ENCODE measurements at places on chromosomes 2 and 18.

GRCh38 chr2:194352505-194352904 is 1304.5 kb upstream of the SLC39A10 start:
- DNase-seq, result no peak

DNA sequence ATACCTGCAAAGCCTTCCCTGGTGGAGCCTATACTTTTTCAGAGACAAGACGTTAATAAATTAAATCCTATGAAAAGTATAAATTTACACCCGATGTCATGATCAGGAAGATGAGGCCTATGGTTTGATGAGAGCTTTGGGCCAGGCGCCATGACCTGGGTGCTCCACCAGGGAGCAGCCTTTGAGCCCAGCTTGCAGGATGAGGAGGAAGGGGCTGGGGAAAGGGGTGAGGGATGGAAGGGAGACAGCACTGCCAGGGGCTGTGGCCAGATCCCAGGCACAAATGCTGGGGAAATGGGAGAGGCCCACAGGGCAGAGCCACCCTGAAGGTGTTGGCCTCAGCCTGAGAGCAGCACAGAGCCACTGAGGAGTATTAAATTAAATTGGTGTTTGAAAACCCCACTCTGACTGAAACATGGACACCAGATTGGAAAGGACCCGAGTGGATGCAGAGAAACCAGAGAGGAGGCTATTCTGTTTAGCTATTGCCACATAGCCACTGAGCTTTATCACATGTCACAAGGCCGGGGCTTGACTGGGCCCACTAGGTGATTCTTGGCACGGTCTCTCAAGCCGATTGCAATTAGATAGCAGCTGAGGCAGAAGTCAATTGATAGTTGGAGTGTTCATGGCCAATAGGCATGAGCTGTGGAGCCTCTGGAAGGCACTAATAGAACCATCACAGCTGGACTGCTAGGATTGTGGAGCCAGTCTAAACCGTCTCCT is 9.6 kb upstream of the FAHD2A start:
- no peak for DNase-seq

- no peak for DNase-seq
Observed at GRCh38 chr2:229752970-229753729, 38.8 kb upstream of the DNER start.

- no peak for DNase-seq
Observed at GRCh38 chr2:224405412-224405811, 3.5 kb upstream of the FAM124B start.

DNA sequence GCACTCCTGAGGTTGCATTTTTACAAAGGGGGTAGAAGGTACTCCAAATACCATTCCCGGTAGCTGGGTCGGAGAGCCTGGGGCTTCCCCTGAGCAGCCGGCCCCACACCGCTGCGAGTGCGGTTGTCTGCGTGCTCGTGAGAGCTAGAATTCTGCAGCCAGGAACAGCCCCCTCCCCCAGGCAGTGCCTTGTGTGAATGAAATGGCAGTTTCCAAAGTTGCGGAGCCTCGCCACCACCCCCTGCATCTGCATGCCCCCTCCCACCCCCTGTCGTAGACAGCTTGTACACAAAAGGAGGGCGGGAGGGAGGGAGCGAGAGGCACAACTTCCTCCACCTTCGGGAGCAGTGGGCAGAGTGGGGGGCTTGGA is 1.1 kb downstream of the MYCN start:
- DNase-seq, result peak; percentile 35

DNA sequence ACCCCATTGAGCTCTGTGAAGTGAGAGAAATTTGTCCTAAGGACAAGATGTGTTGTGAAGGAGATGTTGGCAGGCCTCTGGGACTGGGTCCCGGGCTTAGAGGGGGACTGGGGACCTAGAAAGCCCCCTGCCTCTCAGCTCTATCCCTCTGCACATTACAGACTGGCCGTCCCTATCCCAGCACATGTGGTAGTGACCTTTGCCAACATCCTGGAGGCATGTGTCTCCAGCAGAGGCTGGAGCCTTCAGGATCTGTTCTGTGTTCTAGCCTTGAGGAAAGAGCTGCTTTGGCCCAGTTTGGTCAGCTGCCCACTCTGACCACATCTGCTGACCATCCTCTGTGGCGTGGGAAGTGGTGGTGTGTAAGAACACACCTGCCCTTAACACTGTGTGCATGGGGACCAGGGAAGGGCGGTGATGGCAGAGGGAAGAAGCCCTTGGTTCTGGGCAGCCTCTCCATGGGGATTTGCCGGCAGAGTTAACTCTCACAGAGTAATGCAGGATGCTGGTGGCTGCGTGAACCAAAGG is 33.4 kb downstream of the NCK2 start:
- no peak for DNase-seq

DNA sequence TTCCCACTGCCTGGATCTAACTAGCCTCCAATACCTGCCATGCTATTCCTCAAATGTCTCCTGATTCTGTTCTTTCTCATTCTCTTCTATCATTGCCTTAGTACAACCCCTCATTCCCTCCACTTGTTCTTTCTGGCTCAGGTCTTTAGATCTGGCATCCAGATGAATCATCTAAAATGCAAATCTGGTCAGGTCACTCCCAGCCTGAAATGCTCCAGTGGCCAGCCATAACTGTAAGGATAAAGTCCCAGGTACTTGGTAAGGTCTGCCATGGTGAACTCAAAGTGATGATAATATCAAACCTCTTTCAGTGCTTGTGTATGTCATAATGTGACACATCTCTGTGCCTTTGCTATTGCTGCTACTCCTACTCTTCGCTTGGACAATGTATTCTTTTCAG is 2.9 kb upstream of the SNRNP27 start:
- no peak for DNase-seq

DNA sequence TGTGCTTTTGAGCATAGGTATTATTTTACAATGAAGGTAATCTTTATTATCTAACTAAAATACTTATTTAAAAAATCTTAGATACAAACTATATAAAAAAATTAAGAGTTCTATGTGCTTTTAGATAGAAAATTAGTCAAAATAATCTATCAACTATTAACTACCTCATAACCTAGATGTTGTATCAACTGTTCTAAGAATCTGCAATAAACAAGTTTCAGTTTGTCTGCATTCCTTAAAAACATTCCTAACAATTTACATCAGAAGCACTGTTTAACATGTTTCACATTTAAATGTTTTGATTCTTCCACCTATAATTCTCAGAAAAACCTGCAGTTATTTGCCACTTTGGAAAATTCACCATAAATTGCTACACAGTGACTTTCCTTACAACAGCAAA is 33.3 kb downstream of the NDUFS1 start:
- DNase-seq, result no peak

GRCh38 chr18:34659579-34660517 is 50.2 kb upstream of the DTNA start:
- no peak for DNase-seq

DNA sequence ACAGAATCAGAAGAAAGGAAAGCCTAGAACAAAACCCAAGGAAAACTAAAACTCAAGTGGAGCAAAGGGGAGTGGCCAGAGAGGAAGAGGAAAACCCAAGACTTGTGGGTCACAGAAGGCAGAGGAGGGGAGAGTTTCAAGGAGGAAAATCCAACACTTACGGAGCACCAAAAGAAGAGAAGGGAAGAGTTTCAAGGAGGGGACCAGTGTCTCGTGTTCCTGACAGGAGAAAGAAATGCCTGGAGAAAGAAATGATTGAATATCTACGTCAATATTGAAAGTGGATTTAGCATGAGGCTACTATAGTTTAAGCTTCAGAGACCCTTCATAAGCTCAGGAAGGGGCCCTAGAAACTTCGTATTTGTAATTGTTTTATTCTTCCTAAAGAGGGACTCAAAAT is 1.4 kb upstream of the MFSD6 start:
- DNase-seq, result no peak

DNA sequence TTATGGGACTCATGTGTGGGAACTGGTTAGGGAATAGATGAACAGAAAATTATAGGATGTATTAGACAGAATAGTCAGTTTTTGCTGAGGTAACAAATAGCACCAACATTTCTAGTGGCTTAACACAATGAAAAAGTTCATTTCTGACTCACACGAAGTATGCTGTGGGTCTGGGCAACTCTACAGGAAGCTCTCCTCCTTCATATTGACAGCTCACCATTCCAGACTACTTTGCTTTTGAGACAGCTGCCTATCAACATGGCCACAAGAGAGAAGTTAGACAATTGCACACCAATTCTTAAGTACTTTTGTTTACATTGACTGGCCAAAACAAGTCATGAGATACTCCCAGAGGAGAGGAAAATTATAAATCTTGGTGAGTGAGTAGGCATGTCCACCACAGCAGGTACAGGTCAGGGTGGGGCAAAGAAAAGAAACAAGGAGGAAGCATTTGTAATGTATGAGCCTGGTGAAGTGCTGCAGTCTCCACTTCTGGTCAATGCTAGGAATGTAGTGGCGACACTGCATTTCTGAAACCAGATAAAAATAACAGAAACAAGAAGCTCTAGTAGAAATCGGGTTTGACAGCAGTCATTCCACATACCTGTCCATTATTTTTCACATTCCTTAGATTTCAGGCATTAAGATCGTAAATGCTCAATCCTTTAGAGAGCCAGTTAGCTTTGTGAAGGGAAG is 141.6 kb downstream of the ICOS start:
- no peak for DNase-seq

- no peak for DNase-seq
Observed at GRCh38 chr18:56804395-56804794, 153.2 kb downstream of the WDR7 start.

DNA sequence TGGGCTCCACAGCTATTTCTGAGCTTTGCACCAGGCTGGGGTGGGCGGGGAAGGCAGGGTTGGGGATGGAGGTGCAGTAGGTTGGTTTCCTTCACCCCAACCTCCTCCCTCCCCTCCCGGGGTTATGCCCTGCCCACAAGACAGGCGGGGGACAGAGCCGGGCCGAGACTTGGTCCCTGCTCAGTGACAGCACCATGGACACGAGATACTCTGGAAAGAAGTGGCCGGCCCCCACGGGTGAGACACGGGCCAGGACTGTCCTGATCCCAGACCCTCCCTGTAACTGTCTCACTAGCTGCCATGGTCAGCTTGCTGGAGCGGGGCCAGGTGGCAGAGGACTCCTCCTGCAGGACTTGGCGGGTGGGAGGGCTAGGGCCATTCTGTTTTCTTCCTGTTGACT is 59.7 kb downstream of the DYSF start:
- no peak for DNase-seq

DNA sequence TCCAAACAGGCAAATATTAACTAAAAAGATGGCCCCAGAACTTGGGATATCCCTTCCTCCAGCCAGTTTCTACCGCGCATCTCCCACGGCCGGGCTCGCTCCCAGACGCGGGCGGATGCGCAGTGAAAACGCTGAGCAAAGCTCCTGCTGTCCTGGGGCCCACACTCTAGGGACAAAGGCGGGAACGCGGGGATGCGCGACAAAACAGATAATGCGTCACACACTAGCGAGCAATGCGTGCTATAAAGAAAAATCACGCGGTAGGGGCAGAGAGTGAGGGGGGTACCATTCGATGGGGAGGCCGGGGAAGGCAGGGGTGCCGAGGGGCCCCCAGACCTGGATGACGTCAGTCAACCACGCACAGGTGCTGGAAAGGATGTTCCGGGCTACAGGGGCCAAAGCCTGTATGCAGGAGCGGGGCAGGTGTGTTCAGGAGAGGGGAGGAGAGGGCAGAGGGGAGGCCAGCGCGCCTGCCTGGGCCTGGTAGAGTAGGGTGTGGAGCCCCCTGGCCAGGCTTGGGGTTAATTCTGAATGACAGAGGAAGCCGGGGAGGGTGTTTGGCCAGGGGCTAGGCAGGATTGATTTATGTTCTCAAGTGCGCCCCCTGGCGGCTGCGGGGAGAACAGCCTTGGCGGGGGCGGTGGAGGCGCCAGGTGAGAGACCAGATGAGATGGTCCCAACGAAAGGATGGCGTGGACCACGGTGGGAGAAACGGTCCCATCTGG is 14.9 kb upstream of the ITM2C start:
- DNase-seq, result peak; percentile 92

- DNase-seq, result peak; percentile 78
Observed at GRCh38 chr2:43225093-43225787, 1.2 kb downstream of the ZFP36L2 start.

- DNase-seq, result no peak
Observed at GRCh38 chr2:167127135-167127534, 238.9 kb downstream of the XIRP2 start.

- no peak for DNase-seq
Observed at GRCh38 chr2:235055891-235056516, 104.2 kb downstream of the SH3BP4 start.

Data from activated T-cell treated with anti-CD3 and anti-CD28 coated beads, Interleukin-2, amount 50 U/mL, for 48 hours (primary cell).